ENCODE measurements at places on chromosomes 11 and 22.

DNA sequence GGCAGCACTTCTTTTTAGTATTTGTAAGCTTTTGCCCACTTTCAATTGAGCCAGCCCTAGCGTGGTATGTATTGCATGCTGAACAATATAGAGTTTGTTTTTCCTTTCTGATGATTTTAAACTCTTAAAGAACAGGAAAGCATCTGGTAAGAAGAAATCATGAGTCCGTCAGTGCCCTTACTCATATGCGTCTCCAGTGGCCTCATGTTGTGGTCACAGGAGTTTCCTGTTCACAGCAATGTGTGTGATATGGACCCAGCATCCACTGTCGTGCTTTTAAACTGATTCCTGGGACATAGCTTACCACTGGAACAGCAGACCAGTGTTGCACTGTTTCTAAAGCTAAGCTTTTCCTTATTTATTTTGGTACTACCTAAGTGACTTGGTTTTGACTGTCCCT, 40.1 kb downstream of the BID start:
- DNase-seq, result peak; percentile 45

- DNase-seq, result no peak
These were observed 870 bp upstream of the CTTN start for GRCh38 chr11:70397336-70397982.

DNA sequence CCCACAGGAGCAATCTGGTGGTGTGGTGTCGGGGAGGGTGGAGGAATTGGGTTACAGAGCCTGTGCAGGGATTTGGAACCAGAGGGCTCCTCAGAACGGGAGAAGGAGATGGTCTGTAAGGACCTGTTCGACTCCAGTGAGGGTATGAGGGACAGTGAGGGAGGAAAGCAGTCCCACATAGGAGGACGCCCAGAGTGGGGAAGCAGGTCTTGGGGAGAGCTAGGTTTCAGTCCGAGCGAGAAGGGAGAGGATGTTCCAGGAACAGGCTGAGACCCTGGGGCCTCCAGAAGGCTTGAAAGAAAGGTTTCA, 32.0 kb upstream of the GNAZ start:
- DNase-seq, result no peak

DNA sequence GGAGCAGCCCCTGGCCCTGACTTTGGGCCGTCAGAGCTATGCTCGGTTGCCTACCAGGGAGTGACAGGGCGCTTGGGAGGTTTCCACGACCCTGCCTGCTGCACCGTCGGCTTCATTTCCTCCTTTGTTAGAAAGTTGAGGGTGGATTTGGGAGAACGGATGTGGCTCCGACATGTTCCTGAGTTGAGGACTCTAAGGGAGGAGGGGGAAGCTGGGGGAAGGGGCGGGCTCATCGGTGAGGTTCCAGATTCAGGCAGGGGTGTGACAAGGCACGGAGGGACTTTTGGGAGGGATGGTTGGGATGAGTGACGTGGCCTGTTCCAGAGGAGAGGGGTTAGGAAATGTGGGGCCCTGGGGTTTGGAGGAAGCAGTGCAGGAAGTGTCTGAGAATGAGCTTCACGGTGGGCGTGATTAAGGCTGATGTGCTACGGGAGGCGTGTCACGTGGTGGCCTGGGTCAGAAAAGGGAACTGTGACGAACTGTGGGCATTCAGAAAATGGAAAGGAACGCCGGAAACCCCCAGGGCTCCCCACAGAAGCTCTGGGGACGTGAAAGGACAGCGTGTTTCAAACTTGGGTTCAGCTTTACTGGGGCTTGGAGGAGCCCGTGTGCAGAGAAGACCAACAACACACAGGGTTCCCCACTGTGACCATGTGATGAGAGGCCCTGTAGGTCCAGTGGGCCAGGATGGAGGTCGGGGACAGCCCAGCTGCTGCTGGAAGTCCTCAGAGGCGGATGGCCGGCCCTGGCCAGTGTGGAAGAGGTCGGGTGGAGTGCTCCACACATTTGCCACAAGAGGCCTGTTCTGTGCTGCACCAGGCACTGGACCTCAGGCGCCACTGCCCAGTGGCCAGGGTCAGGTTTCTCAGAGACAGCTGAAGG, 2.8 kb downstream of the PARVB start:
- peak; percentile 82 for DNase-seq

DNA sequence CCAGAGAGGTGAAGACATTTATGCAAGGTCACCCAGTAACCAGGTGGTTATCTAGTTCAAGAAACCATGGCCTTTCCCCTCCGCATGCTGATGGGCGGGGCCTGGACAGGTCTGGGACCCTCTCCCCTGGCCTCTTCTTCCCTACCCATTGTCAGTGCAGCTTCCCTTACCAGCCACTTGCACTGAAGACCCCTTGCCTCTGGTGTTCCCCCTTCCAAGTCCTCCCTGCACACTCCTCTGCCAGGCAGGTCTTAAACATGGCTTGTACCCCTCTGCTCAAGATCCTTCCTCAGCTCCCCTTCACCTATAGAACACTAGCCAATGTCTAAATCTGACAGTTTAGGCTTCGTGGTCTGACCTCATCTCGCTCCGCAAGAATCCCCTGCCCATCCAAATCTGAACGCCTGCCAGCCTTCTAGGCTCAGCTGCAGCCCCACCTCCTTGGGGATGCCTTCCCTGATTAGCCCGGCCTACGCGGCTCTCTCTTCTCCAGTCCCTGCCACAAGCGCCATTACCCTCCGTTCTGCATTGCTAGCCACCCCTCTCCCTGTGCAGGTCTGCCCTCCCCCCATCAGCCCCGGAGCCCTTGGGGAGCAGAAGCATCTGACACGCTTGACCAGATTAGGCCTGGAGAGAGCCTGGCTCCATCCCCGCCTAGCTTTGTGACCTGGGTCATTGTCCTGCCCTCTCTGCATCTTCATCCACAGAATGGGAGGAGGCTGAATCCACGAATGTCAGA, 213.8 kb downstream of the DSCAML1 start:
- DNase-seq, result no peak

- no peak for DNase-seq
These were observed 75.6 kb downstream of the BRD1 start for GRCh38 chr22:49751966-49752597.

DNA sequence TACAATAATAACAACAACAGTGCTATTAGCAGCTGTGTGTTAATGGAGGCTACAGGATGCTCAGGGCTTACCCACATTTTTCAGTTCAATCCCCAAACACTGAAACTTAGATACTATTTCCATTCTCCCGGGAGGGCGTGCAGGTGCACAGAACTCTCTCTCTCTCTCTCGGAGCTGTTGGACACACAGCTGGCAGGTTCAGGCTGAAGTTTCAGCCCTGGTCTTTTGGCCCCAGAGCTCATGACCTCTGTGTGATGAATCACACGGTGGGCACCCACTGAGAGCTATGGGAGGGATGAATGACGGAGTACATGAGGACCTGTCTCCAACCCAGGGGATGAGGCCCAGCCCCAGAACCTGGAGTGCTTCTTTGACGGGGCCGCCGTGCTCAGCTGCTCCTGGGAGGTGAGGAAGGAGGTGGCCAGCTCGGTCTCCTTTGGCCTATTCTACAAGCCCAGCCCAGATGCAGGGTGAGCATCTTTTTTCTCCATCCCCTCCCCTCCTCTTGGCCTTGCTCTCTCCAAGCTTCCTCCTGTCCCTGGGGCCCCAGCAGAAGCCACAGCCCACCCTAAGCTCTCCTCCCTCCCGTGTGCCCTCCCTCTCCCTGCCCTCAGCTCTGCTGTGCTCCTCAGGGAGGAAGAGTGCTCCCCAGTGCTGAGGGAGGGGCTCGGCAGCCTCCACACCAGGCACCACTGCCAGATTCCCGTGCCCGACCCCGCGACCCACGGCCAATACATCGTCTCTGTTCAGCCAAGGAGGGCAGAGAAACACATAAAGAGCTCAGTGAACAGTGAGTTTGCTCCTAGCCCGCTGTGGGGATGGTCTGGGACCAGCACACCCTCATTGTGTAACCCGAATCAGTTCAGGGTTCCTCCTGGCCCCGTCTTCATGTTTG, 16.9 kb downstream of the CSF2RB start:
- DNase-seq, result no peak

DNA sequence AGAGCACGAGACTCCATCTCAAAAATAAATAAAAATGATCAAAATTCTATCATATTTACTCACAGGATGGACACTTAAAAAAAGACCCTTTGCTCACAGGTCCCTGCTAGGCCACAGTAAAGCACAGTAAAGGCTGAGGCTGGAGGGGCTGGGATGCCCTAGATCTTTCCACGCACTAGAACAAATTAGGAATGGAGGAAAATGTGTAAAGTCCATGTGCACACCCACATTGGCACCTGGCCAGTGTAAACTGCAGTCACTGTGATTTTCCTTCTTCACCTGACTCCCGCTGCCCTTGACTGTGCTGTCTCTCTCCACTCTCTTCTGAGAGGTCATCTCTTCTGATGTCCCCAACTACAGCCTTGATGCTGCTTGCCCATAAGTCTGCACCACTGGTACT, 195.5 kb downstream of the EFCAB6 start:
- DNase-seq, result no peak

DNA sequence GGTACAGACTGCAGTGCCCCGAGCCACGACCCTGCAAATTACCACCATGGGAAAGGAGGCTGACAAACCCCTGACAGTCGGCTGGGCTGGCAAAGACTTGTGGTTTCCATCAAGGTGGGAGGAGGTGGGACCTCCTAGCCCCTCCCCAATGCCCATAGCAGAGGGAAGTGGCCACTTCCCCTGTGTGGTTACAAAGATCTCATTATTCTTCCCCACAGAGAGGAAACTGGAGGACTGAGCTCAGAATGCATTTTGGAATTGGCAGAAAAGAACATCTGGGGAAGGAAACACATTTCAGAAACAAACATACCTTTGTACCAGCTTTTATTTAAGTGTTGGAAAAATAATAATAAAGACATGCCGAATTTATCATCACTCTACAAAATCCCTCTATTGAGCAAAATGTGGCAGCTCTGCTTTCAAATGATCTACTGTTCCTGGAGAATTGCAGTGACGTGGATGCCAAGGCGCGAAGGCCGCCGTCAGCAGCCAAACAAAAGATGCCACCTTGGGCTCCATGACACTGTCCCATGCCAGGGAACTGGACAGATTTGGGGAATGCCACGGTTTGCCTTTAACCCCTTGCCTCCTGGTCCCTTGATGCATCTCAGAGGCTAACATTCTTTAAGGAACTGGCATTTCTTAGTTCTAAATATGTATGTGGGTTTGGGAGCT, 169.6 kb downstream of the CRYBB2 start:
- no peak for DNase-seq

DNA sequence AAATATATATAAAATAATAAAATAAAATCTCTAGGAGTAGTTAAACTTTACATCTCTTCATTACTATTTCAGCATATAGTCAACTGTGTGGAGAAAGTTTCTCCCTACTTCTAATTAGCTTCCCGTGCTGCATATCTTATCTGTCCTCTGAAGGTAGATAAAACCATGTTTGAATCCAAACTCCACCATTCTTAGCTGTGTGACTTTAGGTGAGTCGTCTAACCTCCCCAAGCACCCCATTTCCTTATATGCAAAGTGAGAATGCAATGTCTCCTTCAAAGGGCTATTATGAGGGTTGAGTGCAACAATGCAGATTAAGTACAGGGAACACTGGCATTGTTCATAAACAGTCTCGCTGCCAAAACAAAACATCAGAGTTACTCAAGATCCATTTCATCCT, 80.8 kb upstream of the DRD2 start:
- no peak for DNase-seq

GRCh38 chr11:128546916-128547315, 40.4 kb downstream of the ETS1 start:
- DNase-seq, result no peak

DNA sequence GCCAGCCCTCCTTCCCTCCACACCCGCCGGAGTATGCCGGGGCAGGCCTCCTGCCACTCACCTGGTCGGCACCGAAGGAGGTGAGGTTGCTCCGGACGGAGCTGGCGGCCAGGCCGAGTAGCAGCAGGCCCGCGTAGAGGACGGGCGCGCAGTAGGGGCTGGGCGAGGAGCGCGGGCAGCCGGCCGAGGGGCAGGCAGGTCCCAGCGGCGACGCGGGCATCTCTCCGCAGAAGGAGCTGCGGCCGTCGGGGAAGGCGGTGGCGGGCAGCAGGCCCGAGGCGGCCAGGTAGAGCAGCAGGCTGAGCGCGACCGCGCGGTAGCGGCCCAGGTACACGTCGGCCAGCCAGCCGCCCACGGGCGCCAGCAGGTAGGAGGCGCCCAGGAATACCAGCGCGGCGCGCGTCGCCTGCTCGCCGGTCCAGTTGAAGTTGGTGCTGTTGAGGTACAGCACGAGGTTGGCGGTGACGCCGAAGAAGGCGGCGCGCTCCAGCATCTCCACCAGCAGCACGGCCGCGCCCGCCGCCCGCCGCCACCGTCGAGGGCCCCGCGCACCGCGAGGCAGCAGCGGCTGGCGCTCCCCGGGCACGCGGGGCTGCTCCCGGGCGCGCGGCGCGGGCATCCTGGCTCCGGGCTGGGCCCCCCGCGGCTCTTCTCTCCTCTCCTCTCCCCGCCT, 907 bp downstream of the SLC15A3 start:
- no peak for DNase-seq

DNA sequence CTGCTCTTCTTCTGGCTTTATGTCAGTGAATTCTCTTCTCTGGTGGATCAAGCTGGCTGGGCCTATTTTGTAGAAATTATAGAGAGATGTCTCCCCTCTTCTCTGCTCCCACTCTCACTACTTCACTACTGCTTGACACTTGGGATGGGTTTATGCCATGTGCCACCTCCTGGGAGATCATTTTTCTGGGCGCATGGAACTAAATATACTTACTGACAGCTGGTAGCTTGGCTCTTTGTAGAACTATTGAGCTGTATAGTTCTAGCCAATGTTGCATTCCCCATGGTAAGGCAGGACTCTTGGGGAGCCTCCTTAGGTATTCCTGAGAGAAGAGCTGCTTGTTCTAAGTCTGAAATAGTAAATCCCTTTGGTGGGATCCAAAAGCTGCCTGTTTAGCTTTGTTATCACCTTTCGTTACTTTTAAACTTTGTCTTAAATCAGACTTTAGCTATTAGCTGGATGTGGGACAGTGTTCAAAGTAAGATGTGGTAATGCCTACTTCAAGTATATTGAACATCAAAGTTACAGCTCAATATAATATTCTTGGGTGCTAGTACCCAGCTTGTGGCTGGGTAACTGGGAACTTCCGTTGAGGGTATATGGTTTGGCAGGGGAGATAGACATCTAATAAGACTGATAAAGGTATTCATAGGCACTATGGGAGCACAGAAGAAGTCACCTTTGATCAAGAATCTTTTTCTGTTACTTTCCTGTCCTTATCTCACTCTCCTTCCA, 87.5 kb upstream of the RRM1 start:
- no peak for DNase-seq

- no peak for DNase-seq
These were observed 2.0 kb downstream of the FAT3 start for GRCh38 chr11:92226331-92227229.

- no peak for DNase-seq
These were observed 1.1 kb downstream of the GATD1 start for GRCh38 chr11:776263-776560.

Data from activated CD4-positive, alpha-beta memory T cell treated with anti-CD3 and anti-CD28 coated beads, Interleukin-2, amount 10 ng/mL, durations not matched to agents 7 days and 5 days (primary cell).